CD4-positive, alpha-beta T cell treated with Interleukin-17A for 4 hours (primary cell): ENCODE measurements at places on chromosomes 16 and 17.

DNA sequence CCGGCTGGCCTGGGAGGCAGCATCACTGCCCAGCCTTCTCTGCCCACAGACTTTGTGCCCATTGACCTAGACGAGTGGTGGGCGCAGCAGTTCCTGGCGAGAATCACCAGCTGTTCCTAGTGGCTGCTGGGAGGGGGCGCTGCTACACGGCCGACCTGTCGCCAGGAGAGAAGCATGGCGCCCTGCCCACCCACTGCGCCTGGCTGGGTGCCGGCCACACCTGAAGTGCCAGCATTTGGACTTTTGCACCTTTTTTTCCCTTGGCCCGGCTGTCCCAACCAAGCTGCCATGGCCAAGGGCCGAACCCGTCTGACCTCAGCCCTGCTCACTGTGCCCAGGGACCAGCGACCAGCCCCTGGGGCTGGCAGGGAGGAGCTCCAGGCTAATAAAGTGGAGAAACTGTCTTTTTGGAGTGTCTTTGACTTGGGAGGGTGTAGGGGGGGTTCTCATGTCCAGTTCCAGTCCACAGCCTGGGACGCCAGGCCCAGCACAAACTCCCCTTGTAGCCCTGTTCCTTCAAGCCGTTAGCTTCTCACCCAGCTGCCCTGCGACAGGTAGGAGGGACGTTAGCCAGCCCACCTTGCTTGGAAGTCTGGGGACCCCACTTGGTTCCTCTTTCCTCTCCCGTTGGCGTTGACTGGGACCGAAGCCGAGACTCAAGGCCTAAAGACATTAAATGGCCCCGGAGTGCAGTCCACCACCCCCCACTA is 939 bp upstream of the WDR90 start:
- DNase-seq = peak; percentile 41

DNA sequence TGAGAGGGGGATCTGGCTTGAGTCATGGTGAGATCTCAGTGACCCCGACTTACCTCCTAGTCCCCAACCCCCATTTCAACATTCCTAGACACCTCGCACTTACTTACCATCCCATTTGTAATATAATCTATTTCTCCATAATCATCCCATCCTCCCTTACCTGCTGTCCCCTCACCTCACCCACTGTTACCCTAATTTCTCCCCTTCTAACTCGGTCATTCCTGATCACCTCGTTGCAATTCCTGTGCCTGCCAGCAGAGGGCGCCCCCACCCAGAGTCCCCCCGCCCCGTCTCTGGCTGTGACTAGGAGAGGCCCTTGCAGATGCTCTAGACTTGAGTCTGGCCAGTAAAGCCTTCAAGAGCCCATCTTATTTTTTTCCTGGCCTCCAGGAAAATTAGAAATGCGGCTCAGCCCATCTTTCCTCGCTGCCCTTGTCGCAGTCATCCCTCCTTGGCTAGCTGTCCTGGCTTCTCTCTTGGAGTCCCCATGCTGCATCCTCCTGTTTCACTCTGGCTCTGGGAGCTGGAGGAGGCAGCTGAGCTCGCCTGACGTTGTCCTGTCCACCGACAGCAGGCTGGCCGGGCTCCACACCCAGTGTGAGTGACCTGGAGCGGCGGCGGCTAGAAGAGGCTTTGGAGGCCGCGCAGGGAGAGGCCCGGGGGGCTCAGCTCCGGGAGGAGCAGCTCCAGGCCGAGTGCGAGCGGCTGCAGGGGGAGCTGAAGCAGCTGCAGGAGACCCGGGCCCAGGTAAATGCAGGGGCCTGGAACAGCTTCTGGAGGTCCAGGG is 5.0 kb downstream of the TBKBP1 start:
- DNase-seq = peak; percentile 84

DNA sequence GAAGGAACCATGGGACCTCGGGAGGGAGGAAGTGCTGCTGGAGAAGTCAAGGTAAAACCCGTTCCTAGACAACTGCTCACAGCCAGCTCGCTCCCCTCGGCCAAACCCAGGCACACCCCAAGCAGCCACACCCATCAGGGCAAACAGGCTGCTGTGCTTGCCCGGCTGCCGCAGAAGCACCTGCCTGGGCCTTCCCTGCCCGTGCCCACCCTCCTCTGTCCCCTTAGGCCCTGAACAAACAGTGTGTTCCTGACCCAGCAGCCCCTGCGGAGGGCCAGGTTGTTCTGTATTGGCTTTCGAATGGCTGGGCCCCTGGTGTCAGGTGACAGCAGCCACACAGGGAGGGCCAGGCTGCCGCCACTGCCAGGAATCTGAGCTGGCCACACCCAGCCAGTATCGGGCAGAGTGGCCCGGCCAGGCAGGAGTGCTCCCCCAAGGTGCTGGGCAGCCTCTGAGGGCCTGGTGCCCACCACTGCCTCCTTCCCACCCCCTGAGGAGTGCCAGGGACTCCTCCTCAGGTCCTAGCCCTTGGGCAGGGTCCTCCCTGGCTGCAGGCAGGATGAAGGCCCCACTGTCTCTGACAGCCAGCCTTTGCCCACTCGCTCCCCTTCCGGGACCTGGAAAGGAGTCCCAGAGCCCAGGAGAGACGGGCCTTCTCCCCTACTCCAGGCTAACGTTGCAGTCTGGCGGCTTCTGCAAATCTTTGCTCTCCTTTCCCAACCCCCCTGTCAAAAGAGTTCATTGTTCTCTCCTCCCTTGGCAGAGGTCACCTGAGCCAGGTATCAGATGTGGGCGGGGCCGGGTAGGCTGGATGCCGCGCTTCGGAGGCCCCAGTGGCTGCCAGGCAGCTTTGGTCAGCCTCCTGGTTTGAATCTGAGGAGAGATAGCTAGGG is 24.0 kb downstream of the LLGL2 start:
- no peak for DNase-seq

DNA sequence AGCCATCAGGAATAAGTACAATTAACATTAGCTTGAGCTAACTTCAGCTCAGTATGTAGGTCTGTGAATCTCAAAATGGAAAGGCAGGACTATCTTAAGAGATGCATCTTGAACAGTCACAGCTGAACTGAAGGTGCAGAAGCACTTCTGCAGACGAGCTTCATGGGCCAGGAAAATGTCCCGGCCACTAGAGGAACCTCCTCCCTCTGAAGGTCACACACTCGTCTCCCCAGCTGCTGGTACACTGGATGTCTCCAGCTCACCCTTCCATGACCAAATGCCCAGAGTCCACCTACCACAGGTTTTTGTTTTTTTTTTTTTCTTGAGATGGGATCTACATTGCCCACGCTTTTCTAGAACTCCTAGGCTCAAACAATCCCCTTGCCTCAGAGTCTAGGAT is 33.2 kb downstream of the WDR59 start:
- DNase-seq = no peak

DNA sequence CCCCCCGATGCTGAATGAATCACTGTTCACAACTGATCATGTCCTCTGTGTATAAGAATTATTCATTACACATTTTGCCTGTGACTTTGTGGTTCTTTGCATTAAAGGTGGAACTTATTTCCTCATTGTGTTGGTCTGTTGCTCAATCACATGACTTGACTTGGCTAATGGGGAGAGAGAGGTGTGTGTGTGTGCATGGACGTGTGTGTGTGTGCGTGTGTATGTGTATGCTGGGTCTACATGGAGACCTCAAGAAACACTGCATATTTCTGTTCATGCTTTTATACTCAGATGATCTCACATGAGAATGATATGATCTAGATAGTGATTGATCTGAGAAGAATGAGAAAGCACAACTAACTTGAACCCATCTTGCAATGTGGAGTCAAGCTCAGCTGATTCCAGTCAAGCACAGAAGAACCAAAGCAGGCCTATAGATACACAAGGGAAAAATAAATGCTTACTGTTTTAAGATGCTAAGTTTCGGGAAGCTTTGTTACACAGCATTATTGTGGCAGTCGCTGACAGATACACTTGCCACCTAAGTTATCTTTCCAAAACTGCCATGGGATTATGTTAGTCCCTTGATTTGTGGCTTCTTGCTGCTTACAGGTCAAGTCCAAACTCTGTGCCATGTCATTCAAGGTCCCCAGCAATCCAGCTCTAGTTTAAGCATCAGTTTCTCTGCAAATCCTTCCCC is 167.9 kb upstream of the ZFHX3 start:
- DNase-seq = no peak

DNA sequence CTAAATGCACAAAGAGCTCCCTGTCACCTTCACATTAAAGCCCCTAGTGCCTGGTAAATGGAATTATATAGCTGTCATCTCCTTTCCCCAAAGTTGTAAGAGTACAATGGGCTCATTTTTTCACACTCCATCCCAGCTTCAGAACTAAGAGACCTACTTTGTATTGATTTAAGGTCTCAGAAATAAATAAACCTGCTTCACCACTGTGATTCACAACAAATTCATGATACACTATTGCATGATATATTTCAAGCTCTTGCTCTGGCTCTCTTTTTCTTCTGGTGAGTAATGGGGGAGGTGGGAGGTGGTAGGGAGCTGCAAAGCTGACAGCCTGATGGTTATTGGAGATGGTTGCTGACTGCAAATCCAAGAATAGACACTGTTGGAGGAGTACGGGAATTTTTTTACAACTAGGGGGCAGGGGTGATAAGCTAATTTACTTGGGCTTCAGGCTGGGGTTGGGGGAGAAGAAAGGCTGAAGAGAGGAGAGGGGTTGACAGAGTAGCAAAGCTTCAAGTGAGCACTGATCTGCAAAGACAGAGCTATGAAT is 189.9 kb downstream of the AATF start:
- DNase-seq = no peak

DNA sequence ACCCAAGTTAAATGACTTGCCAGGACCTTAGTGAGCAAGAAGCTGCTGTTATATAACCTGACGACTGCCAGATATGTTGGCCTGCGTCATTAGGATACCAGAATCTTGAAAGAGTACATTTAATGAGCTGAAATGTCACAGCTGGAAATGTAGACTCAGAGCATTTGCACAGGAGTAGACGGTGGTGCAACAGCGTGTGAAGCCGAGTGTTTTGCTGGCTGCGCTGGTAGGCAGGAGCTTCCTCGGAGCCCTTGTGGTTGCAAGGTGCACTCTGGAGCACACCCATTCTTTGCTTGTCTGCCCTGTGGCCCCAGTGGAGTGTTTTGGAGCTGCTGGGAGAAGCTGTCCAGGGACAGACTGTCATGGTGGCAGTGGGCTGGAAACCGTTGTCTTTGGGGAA is 79.3 kb downstream of the BANP start:
- DNase-seq = no peak

DNA sequence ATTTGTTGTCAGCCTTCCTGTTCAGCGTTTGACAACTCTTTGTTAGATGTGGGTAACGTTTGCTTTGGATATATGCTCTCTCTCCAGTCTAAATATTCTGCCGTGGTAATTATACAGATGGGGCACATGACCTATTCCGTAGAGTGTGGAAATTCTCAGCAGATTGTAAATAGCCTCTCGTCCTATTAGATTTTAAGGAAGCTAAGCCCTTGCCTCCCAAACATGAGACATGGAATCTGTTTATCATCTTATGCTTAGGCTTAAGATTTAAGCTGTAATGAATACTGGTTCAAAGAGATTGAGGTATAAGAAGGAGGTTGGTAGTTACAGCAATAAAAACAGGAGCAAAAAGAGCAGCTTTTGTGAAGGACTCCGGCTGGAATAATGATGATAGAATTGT is 87.4 kb downstream of the RBFOX1 start:
- no peak for DNase-seq

GRCh38 chr17:58200024-58200633 is 7.6 kb downstream of the EPX start:
- DNase-seq = peak; percentile 68

- no peak for DNase-seq
Measured at GRCh38 chr17:12047681-12048376, 27.2 kb downstream of the MAP2K4 start.

DNA sequence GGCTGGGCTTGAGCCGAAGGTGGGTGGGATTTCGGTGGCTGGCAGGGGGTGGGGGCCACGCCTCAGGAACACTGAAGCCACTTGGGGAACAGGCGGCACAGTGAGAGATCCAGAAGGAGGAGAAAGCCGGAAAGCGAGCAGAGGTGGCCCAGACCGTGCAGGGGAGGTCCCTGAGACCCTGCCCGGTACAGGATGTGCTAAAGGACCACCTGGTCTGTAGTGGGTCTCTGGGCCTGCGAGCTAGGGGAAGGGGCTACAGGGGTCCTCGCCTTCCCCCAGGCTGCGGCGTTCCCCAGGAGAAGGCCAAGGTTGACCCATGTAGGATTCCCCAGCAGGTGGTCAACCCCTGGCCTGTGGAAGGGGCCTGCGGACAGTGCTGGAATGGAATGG is at the start of gene TLE7:
Gene TLE7 (minus strand): TSS at position 4 of the 390 bp plus-strand sequence. CDS start 8,730 bp downstream, outside the sequence.
- no peak for DNase-seq

DNA sequence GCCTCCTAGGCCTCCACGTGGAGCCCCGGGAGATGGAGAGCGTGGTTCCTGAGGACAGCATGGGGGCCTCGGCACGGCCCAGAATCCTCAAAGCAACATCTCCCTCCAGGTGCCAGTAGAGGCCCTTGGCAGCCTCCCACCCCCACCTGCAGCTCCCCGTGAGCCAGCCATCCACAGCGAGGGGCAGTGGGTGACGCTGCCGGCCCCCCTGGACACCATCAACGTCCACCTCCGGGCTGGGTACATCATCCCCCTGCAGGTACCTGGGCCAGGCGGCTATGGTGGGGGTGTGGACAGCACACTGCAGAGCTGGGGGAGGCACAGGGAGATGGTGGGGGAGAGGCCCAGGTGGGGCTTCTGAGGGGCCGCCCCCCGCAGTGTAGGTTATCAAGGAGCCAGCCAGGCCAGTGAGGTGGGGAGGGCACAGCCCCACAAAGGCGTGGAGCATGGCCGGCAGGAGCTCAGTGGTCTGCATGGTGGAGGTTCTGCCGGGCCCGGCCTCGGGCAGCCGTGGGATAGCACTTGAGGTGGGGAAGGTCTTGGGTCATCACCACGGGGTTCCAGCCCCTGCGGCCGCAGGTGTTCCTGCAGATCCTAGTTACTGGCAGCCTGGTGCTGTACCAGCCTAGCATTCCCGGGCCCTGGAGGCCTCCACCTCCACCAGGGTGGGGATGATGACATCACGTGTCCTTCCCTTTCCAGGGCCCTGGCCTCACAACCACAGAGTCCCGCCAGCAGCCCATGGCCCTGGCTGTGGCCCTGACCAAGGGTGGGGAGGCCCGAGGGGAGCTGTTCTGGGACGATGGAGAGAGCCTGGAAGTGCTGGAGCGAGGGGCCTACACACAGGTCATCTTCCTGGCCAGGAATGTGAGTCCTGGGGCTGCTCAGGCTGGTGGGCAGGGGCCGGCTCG is 16.4 kb downstream of the GAA start:
- DNase-seq = no peak

- DNase-seq = no peak
Measured at GRCh38 chr16:61900482-61900881, 135.8 kb downstream of the CDH8 start.

- no peak for DNase-seq
Measured at GRCh38 chr17:10337136-10337535, 35.7 kb downstream of the MYH13 start.
